ENCODE measurements at places on chromosomes 5 and 9. TPM values are rescaled to one million over a fixed set of nuclear protein-coding genes. Genes with fewer than 3 reads are reported as not detected.

PFN3 gene
- total RNA-seq: not detected

SH3TC2 gene
- not detected for total RNA-seq

GMCL2 gene
- not detected for total RNA-seq

PALM2AKAP2 gene
- 0.57 TPM for total RNA-seq

ARHGEF37 gene
- 1.6 TPM for total RNA-seq

- no peak for DNase-seq
Observed at GRCh38 chr9:89951675-89952074, 346.9 kb downstream of the GADD45G start.

- no peak for DNase-seq
Observed at GRCh38 chr9:112439171-112439570, 47.5 kb upstream of the KIAA1958 start.

DNA sequence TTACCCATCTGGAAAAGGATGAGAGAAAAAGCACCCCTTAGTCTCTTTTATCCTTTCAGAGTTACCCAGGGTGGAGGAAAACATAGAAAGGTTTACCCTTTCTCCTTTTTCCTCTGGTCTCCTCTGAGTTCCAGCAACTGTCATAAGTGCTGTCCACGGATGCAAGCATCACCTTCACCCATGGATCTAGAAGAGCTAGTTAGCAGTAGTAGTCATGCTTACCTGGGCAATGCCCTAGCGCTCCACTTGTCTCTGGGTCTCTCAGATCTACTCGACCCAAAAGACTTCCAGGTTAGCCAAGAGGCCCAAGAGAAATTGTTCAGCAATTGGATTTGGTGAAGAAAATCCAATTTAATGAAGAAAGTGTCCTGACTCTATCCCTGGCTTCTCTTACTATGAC is 656.2 kb upstream of the PTPRD start:
- no peak for DNase-seq

DNA sequence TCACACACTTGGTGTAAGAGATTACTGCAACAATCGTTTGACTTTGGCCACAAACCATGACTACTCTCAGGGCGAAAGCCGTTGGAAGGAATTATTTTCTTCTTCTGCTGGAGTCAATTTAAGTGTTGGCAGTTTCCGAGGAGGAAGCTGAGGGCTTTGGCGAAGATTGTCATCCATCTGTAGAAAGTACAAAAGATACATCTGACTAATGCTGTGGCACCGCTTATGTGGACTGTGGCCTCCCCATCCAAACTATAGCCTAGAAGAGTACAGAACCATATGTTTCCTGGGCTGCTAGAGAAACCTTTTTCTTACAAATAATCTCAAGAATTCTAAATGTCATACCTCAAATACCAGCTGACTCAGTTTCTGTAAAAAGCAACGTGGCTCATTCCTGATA is 7.4 kb downstream of the MTX3 start:
- DNase-seq: no peak

- no peak for DNase-seq
Observed at GRCh38 chr5:133241179-133242092, 189.6 kb downstream of the HSPA4 start.

DNA sequence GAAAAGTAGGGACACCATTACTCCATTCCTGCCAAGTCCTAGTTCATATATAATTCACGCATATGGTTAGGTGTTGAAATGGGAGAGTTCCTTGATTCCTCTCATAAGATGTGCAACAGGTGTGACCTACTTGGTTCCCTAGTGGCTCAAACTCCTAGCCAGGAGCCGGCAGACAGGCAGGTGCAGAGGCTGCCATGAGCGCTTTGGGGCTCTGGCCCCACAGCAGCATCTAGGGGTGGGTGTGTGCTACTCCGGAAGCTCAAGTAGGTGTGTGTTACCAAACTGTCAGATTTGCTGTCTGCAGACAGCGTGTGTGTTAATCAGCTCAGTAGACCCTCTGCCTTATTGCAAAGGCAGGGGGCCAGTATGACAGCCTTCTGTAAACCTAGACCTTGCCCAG is 1652.4 kb upstream of the ACO1 start:
- DNase-seq: no peak

GRCh38 chr5:102375272-102375671 is 79.2 kb upstream of the SLCO4C1 start:
- no peak for DNase-seq

DNA sequence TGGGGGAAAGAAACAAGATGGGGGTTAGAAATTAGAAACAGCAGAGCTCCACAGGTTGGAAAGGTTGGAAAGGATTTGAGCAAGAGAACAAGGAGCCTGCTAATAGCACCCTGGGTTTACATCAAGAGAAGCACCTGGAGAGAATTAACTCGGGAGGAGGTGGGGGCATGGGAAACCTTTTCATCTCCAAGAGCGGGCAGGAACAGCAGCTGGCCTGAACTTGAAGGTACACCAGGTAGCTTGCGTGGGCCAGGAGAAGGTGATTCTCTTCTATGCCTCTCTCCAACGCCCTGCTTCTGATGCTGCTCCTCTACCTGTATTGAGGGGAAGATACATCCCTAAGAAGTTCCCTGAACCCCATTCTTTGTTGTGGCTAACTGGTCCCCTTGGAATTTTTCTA is 37.1 kb upstream of the GLRX start:
- DNase-seq: no peak

DNA sequence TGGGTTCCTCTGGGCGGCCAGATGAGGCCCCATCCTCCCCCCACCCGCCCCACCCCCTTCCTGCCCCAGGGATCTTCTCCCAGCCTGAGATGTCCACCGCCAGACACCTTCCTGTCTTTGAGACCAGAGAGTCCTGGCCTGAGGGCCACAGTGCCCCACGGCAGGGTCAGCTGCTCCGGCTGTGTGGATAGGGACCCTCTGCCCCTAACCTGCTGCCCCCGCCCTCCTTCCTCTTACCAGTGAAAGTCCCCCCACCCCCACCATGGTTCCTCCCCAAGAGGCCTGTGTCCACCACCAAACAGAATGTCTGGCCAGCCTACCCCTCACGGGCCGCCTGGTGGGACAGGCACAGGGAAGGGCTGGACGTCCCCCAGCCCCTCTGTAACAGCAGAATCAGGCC is 43.0 kb upstream of the UBAC1 start:
- no peak for DNase-seq

DNA sequence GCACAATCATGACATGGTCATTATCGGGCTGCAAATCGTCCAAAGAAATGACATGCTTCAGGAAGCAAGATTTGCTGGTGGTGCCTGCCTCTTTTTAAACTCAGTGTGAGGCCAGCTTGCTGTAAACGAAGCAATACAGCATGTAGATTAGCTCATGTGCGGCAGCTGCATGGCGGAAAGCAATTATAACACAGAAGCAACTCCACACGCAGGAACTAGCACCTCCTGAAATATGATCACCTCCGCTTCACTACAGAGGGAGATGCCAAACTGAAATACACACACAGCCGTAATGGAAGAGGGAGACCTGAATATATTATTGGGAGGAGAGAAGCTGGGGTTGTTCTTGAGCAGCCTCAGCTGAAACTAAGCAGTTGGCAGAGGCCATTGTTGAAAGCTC is 312.5 kb downstream of the PSAT1 start:
- no peak for DNase-seq

- DNase-seq: no peak
Observed at GRCh38 chr5:158874792-158875191, 224.9 kb downstream of the EBF1 start.

GRCh38 chr9:114484854-114485443 is 20.3 kb downstream of the WHRN start:
- peak; percentile 43 for DNase-seq

- no peak for DNase-seq
Observed at GRCh38 chr9:101403516-101404285, 5.0 kb downstream of the ZNF189 start.

GRCh38 chr5:157400741-157401495 is 59.1 kb upstream of the NIPAL4 start:
- no peak for DNase-seq

DNA sequence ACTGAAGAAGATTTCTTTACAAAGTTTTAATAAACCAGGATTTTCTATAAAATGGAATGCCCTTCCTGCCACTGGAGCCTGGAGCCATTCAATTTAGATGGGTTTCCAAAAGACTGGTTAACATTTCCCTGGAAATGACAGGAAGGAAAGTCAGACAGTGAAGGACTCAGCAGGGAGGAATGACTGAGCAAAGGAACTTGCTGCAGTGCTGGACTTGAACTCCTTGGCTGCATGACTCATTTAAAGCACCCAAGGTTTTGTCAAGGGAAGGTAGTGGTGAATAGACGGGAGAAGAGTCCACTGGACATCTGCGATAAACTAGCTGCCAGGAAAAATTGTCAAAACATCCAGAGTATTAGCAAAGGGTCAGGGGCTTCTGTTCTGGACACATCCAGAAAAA is 163.8 kb upstream of the SLC28A3 start:
- no peak for DNase-seq

DNA sequence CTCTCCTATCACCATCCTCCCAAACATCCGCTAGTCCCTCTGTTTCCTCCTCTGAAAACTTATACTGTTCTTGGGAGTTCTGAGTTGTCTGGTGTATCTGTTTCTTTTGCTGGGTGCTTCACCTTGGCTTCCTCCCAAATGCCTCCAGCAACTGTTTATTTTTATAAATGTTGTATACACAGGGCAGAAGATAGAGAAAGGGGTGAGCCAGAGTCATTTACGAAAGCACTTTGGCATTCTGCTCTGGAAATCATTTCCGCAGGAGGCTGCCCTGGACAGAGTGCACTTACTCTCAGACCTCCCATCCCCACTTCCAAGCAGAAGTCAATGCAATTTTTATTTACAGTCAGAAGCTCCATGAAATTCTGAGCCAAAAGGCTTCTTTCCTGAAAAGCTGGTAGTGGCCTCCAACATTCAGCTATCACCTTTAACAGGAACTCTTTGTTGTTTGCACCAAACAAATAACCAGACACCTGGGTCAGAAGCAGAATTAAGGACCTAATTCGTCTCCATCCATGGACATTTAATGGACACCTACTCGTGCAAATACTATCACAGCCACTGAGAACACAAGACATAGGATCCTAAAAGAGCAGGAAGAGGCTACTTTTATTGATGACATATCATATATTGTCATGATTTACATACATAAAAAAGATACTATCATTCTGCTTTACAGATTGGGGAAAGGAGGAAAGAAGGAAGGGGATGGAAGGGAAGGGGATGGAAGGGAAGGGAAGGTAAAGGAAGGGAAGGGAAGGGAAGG is 229.5 kb upstream of the PAPPA start:
- no peak for DNase-seq

DNA sequence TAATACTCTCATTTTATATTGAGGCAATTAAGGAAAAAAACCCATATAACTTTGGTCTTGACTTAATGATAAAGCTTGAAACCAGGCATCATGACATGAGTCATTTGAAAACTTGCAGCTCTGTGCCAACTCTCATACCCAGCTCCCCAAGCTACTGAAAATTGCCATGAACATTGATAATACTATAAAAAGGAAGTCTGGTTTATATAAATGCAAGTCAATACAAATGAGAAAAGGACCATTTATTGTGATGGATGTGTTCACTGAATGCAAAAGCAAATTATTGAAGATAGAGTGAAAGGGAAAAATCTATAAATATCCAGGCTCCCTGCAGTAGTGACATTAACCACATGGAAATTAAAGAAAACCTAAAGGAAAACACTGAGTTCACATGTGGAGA is 116.3 kb downstream of the DEPDC1B start:
- DNase-seq: no peak

DNA sequence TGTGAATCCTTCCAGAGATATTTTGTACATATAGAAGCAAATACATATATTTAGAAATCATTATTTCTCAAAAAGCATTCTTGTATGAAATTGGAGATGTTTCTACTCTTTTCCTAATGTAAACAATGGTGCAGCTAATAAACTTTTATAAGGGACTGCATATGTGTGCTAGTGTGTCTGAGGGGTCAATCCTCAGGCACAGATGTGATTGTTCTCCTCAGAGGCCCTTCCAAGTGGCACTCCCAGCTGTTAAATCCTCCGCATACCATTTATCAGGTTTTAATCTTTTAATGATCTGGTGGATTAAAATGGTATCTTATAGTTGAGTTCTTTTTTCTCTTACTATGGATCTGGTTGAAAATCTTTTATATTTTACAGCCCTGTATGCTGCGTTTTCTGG is 5.6 kb upstream of the OMD start:
- DNase-seq: no peak

DNA sequence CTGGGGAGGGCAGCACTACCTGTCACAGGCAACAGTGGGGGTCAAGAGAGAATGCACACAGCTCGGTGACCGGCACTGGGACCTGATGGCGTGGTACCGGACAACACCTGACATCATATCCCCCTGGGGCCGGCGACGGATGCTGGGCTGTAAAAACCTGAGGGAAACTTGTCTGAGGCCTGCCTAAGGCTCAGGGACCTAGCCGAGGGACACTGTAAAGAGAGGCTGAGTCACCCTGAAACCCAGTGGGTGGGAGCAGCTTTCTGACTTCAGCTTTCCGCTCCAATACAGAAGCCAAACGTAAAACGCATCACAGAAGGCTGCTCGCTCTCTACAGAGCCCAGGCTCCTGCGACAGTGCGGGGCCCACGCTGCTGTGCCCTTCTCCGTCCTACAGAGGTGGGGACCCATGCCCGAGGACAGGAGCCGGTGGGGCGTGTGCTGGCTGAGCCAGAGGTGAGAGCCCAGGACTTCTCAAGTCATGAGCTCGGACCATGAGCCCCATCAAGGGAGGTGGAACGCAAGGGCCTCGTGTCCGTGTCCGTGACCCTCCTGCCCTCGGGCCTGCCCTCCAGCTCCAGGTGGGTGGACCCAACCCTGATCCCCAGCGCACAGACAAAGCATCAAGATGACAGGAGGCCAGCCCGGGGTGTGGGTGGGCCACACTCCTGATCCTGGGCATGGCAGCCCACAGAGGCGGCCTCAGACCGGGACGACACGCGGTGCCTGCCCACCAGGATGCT is 5.3 kb downstream of the RALGDS start:
- peak; percentile 65 for DNase-seq

- no peak for DNase-seq
Observed at GRCh38 chr9:14281136-14281795, 32.7 kb downstream of the NFIB start.

GRCh38 chr5:113202746-113203716 is 226.4 kb downstream of the DCP2 start:
- DNase-seq: no peak

DNA sequence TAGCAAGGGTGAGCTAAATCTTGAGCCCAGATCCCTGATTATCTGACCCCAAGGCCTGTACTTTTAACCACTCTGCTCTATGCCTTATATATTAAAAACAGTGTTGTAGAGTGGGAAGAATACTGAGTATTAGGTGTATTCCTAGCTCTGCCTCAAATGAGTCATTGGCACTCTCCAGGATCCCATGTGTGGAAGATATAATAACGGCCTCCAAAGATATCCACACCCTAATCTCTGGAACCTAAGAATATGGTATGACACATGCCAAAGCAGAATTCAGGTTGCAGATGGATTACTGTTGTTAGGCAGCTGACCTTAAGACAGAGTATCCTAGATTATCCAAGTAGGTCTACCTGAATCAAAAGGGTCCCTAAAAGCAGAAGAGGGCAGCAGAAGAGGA is 110.8 kb downstream of the ADRB2 start:
- no peak for DNase-seq

DNA sequence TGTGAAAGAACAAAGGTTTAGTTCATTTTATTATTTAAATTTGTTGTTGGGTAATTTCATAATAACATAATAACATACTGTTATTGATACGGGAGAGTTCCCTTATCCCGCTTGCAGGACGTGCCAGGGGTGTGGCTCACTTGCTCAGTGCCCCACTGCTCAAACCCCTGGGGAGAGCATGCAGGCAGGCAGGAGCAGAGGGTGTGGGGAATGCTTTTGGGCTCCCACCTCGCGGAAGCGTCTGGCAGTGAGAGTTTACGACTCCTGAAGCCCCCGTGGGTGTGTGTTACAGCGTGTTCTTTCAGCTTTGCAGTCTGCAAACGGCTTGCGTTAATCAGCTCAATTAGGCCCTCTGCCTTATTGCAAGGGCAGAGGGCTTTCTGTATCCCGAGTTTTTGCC is 675.9 kb downstream of the SEMA5A start:
- DNase-seq: no peak
